ENCODE measurements at places on chromosomes 5 and 9.
A peak's percentile ranks its signal among the peaks of the same experiment; 100 is the strongest.

GRCh38 chr5:95861221-95861863, 38.8 kb upstream of the GLRX start:
- DNase-seq: peak; percentile 6

- DNase-seq: no peak
These were observed 301.4 kb upstream of the DAP start for GRCh38 chr5:11062397-11062796.

DNA sequence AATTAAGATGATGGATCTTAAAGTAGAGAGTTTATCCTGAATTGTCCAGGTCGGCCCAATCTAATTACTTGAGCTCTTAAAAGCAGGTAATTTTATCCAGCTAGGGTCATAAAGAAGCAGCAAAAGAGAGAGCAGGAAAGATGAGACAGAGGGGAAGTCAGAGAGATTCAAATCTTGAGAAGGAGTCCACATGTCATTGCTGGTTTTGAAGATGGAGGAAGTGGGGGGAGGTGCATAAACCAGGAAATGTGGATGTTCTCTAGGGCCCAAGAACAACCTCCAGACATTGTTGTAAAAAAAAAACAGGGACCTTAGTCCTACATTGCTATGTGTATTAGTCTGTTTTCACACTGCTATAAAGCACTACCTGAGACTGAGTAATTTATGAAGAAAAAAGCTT, 66.4 kb downstream of the SLCO4C1 start:
- no peak for DNase-seq

- DNase-seq: no peak
These were observed 3.0 kb upstream of the C1QTNF3 start for GRCh38 chr5:34045996-34046395.

GRCh38 chr5:126707080-126707479, 69.9 kb upstream of the LMNB1 start:
- no peak for DNase-seq

DNA sequence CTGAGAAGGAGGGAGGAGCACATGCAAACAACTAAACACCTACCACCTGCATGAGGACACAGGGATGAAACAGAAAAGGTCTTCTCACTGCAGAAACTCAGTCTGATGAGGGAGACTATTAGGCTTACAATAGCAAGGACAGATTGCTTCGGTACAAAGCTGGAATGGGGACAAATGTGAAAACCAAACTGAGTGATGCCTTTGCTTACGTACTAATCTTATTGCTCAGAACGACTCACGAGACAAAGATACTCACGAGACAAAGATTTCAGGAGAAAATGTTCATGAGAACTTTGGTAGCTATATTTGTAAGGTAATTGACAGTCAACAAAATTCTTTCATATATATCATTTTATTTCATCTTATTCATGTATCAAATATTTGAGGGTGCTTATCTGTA, 71.9 kb upstream of the TAF1L start:
- no peak for DNase-seq

GRCh38 chr5:90056911-90057705, 352.4 kb downstream of the CETN3 start:
- no peak for DNase-seq

DNA sequence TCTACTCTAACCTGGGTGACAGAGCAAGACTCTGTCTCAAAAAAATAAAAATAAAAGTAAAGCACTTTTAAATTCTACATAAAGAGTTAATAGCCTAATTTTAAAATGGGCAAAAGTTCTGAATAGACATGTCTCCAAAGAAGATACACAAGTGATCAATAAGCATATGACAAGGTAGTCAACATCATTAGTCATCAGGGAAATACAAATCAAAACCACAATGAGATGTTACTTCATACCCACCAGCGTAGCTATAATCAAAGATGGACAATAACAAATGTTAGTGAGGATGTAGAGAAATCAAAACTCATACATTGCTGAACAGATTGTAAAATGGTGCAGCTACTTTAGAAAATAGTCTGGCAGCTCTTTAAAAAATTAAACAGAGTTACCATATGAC, 64.1 kb downstream of the IQGAP2 start:
- no peak for DNase-seq

DNA sequence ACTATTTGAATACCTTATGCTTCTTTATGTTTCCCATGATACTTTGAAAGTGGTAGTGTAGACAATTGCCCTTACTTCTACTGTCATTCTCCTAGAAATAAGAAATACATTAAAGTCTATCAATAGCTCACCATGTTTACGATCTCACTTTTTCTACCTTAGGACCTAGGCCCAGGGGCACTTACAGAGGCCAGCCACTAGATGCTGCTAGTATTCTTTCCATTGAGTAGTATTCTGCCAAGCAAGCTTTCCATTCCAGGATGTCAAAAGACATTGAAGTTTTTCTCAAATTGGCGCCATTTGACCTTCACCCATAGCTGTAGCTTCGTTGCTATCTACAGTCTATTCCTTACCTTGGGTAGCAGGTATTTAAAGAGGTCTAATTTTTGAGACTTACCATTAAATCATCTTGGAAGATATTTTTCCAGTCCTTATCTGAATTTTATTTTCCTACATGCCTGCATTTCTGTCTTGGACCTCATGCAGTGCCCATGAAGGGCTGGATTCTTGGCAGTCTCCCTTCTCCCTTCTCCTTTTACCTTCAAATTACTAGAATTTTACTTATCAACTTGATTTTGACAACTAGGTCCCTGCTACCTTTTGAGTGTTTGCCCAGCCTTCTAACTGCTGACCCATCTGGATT, 246.0 kb upstream of the NUDT12 start:
- peak; percentile 37 for DNase-seq

- no peak for DNase-seq
These were observed 68.3 kb downstream of the KCNIP1 start for GRCh38 chr5:170571875-170572852.

DNA sequence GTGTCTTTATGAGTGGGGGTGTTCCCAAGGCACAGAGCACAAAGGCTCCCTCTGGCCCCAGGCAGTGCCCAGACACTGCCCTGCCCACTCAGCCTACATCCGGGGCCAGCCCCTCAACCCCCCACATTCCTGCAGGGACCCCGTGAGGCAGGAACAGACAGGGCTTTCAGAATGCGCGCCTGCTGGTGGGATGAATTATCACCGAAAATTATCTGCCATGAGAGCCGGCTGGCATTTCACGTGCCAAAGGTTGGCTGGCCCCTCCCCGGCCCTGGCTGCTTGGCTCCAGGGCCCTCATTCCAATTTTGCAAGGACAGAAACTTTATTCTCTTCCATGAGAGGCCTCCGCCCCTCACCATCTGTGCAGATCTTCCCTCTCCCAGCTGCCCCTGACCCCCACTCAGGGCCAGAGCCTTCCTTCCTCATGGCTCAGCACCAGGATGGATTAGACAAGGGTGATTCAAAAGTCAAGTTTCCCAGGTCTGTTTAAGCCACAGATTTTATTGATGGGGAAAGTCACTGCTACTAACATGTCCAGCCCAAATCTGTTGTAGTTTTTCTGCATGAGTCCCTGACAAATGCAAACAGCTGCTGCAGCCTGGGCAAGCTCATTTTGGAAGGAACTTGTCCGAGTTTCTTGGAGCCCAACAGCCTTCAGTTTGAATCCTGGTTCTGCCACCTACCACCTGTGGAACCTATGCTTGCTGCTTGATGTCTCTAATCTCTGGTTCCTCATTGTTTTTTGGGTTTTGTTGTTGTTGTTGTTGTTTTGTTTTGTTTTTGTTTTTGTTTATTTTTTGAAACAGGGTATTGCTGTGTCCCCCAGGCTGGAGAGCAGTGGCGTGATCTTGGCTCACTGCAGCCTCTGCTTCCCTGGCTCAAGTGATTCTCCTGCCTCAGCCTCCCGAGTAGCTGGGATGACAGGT, 32.3 kb upstream of the WDR38 start:
- DNase-seq: no peak

GRCh38 chr5:57818397-57818796, 335.8 kb upstream of the ACTBL2 start:
- DNase-seq: no peak

- DNase-seq: no peak
These were observed 91.5 kb downstream of the APBA1 start for GRCh38 chr9:69580582-69581214.

DNA sequence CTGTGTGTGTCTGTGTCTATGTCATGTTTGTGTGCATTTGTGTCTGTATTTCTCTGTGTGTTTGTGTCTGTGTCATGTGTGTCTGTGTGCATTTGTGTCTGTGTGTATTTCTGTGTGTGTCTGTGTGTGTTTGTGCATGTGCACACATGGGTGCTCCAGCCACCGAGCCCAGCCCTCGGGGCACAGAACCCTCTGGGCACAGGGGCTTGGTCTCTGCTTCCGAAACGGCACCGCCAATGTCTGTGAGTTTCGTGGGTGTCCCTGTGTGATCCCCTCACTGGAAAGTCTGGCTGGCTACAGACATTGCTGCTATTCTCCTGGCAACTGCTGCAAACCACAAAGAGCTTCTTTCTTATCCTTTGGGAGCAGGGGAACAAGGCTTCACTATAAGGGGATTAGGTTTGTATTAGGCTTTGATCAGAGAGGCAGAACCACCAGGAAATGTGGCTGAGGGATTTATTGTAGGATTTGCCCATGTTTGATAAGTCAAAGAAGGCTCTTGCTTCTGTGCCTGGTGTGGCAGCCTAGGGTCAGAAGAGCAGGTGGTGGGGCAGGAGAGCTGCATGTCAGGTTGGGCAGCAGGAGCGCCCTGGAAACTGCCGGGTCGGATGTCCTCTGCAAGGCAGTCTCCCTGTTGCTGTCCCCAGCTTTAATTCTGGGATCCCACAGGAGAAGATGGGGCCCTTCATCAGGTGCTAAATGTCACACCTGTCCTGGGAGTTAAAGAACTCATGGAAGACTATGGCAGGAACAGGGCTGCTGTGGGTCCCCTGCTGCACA, 39.6 kb upstream of the FCN1 start:
- no peak for DNase-seq

GRCh38 chr5:56359809-56360685, 126.9 kb upstream of the ANKRD55 start:
- DNase-seq: no peak

- no peak for DNase-seq
These were observed 5.4 kb downstream of the ANKRD55 start for GRCh38 chr5:56227691-56228090.

- no peak for DNase-seq
These were observed 2.7 kb downstream of the RGMB start for GRCh38 chr5:98776066-98776705.

- DNase-seq: no peak
These were observed 203.6 kb downstream of the CAAP1 start for GRCh38 chr9:26689041-26689440.

DNA sequence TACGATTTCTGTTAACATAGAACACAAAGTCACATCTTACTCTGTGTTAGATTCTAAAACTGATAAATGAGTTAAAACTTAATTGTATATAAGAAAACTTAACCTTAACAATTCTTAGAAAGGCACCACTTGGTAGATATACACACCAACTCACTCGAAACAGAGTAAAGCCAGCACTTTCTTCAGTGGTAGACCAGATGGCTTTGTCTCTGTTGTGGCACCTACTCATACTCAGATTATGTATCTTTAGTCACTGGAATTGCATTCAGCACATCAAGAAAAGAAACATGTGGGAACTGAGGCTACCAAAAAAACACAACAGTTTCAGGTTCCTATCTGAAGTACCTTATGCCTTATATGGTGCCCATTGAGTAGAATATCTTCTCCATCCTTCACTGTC, 192.5 kb downstream of the ZNF608 start:
- no peak for DNase-seq

- no peak for DNase-seq
These were observed 15.4 kb downstream of the SLC36A3 start for GRCh38 chr5:151288180-151288579.

GRCh38 chr9:135198144-135198543, 110.7 kb downstream of the OLFM1 start:
- DNase-seq: no peak

DNA sequence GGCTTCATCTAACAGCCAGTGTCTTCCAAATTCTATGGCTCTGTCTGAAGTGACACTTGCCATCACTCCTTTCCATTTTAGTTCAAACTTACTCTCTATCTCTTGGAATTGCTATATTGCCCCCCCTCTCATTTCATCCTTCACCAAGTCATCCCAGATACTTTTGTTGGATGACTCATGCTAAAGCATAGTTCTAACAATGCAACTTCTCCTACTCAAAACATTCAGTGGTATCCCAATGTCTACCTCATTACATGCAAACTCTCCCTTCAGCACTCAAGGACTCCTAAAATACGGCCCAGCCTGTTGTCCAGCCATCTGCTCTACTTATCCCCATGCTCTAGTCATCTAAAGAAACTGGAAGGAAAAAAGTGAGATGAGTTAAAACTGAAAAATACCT, 171.6 kb downstream of the RASEF start:
- DNase-seq: no peak

DNA sequence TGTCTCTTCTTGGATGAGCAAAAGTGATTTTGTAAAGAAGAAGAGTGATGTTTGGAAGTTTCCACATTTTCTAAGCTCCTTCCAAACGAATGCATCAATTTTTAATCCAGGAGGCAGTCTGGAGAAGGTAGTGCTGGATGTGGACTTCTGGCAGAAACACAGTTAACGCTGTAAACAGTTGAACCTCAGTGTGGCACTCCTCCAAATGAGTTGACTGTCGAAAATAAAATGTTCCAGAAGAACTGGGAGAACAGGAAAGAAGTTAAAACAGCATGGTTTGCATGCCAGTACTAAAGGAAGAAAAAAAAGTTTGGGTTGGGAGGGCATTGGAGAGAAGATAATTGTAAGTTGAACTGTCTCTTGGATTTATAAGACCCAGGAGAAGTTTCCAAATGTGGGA, 6.5 kb downstream of the ZNF462 start:
- DNase-seq: no peak

- no peak for DNase-seq
These were observed 57.2 kb downstream of the DENND1A start for GRCh38 chr9:123872710-123873109.

- no peak for DNase-seq
These were observed 138.7 kb downstream of the AUH start for GRCh38 chr9:91223000-91223399.

DNA sequence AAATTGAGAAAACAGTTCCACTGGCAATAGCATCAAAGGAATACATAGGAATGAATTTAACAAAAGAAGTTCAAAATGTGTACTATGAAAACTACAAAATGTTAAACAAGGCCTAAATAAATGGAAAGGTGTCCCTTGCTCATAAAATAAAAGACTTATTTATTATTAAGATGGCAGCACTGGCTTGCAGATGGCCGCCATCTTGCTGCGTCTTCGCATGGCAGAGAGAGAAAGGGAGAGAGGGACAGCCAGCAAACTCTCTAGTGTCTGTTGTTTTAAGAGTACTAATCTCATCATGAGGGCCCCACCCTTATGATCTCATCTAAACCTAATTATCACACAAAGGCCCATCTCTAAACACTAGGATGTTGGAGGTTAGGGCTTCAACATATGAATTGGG, 47.1 kb downstream of the ABLIM3 start:
- no peak for DNase-seq

GRCh38 chr5:173457482-173457881, 129.3 kb upstream of the STC2 start:
- no peak for DNase-seq

GRCh38 chr5:119873611-119874010, 244.3 kb downstream of the FAM170A start:
- no peak for DNase-seq

GRCh38 chr5:122516432-122516743, 204.4 kb downstream of the SNCAIP start:
- DNase-seq: no peak

Data from NCI-H526 treated with DMSO at 0.1 percent for 48 hours (cell line).